ENCODE measurements at places on chromosomes 12 and 14.

- DNase-seq, result no peak
Observed at GRCh38 chr12:113924341-113924740, 41.8 kb downstream of the RBM19 start.

- no peak for DNase-seq
Observed at GRCh38 chr14:22800346-22800745, 14.9 kb downstream of the SLC7A7 start.

DNA sequence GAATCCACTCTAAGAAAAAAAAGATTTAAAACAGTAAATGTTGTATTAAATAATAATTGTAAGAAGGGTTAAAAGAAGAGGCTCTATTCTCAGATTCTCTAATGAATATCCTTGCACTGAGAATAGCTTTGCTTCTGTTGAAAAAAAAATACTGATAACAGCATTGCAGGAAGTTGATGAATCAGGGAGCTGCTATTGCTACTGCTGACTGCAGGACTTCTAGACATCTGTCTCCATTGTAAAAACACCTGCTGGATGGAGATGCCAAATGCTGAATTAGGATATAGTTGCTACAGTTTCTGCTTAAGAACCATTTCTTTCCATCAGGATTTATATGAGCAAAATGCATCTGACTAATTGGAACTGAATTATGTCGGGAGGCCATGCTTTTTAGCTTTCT, 50.3 kb upstream of the ANP32D start:
- no peak for DNase-seq

DNA sequence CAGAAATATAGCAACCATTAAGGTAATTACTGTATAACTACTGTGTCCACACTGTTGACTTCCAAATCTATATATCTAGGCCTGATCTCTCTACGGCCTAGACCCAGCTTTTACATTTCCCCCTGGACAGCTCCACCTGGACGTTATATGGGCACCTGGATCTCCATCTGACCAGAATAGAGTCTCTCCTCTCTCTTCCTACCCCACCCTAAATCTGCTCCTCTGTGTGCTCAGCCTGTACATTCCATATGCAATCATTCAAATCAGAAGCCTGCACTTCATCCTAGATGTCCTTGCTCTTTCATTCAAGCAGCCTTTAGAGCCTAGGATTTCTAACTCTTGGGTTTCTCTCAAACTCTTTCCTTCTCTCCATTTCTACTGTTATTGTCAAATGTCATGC, 255.0 kb downstream of the PAX9 start:
- no peak for DNase-seq

DNA sequence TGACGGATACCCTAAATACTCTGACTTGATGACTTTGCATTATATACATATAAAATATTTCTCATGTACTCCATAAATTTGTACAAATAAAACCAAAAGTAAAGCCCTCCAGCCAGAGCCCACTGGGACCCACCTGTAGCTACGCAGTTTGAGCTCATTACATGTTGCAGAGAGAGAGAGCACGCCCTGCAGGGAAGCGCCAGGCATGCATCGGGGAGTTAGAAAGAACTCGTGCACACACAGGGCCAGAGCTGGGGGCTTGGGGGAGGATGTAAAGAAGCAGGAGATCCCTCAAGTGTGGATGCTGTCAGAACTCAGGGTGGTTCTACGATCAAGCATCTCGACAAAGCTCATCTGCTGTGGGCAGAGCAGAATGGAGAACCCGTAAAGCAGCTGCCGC, 178.5 kb upstream of the RTL1 start:
- DNase-seq, result peak; percentile 31

GRCh38 chr12:68227356-68227755, 1.7 kb upstream of the IL26 start:
- no peak for DNase-seq

- no peak for DNase-seq
Observed at GRCh38 chr14:52949711-52950409, 990 bp downstream of the FERMT2 start.

DNA sequence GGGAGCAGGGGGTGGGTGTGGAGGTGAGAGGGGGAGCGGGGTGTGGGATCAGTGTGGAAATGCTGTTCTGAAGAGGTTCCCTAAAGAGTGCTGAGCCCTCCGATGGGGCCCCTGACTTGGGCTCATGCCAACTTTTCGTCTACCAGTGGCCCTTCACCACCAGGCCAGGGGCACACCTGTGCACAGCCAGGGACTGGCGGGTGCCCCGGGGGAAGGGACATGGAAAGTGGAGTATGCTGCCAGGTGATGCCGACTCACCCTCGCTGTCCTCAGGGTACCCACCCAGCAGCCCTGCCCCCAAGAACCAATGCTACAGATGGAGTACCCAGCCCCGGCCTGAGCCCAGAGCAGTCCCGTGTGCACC, 26.2 kb downstream of the AMN start:
- peak; percentile 55 for DNase-seq

GRCh38 chr12:76247026-76247646, 101.1 kb downstream of the BBS10 start:
- DNase-seq, result no peak

GRCh38 chr14:66003082-66003730, 483.0 kb upstream of the CCDC196 start:
- no peak for DNase-seq

- no peak for DNase-seq
Observed at GRCh38 chr14:87992346-87992717, 650 bp downstream of the GALC start.

GRCh38 chr14:100144996-100145646, 14.3 kb downstream of the DEGS2 start:
- no peak for DNase-seq

GRCh38 chr12:29783773-29784666, at the start of gene TMTC1:
TSS of gene TMTC1 (minus strand) at chr12:29783942. CDS start at chr12:29783751, 191 bp downstream.
- peak; percentile 81 for DNase-seq

GRCh38 chr14:95285566-95285965, 34.1 kb downstream of the CLMN start:
- peak; percentile 16 for DNase-seq

DNA sequence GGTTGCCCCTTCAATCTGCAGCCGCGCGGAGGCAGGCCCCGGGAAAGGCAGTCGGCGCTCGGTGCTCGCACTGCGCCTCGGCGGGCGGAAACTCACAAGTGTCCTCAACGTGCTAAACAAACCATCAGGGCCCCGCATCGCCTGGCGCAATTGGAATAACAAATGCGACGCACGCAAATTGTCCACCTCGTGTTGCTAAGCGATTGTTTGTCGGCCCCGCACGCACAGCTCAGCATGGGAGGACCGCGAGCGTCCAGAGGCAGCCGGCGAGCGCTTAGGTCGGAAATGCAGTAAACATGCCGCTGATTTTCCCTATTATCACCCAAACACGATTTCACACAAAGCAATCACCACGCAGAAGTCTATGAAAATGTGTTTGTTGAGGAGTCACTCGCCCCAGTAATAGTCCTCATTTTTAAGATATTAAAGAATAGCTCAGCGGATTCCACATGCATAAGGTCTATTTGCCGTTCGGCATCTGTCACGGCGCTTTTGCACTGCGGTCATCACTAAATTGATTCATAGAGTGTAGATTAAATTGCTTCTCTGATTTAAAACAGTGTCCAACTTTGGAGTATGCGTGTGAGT, 3.2 kb upstream of the GSC start:
- no peak for DNase-seq

GRCh38 chr12:4974217-4974616, 64.5 kb downstream of the KCNA1 start:
- DNase-seq, result no peak

- no peak for DNase-seq
Observed at GRCh38 chr12:65958456-65958855, 134.2 kb downstream of the HMGA2 start.

GRCh38 chr14:22567437-22567836, 21.6 kb downstream of the DAD1 start:
- no peak for DNase-seq

- DNase-seq, result no peak
Observed at GRCh38 chr12:93144109-93144508, 215.0 kb upstream of the EEA1 start.

Measured in suprapubic skin (tissue), 4 donors.